ENCODE measurements at places on chromosomes 4 and X.

DNA sequence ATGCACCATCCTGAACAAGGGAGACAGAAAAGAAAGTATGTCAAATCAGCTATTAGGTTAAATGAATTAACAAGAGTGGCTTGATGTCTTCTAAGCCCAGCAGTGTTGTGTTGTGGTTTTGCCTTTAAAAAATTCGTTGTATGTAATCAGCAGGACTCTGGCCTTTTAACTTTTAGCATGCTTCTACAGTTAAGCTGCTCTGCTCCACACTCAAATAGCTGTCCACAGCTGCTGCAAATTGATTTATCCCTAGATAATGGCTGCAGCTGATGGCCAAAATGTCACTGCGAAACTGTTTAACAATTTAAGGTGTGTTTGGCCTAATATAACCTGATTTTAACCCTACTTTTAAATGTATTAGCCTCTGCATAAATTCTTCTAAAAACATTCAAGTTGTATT, 85.8 kb downstream of the CXXC4 start:
- no peak for DNase-seq
- no peaks in the 10 kb centered on the region for H3K4me1 ChIP-seq
- no peaks in the 10 kb centered on the region for H3K36me3 ChIP-seq
- no peak overlapping the region for H3K4me3 ChIP-seq

DNA sequence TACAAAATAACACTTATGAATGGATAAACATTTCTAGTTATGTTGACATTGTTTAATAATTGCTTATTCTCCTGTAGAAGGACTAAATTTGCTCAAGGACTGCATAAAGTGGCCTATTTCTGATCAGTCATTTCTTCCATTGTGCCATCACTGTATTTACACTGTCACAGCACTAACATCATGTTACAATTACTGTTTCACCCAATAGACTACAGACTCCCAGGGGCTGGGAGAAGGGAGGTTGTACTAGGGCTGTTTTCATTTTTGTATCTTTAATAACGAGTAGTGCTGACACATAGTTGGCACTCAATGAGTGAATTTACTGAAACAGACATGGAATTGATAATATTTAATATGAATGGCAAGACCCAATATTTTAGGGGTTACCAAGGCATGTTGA, 139.5 kb downstream of the SLC10A7 start:
- DNase-seq, result no peak
- no peaks in the 10 kb centered on the region for H3K27me3 ChIP-seq
- H3K4me1 ChIP-seq, result no peaks in the 10 kb centered on the region
- no peak overlapping the region for H3K4me3 ChIP-seq
- no peaks in the 10 kb centered on the region for H3K36me3 ChIP-seq

DNA sequence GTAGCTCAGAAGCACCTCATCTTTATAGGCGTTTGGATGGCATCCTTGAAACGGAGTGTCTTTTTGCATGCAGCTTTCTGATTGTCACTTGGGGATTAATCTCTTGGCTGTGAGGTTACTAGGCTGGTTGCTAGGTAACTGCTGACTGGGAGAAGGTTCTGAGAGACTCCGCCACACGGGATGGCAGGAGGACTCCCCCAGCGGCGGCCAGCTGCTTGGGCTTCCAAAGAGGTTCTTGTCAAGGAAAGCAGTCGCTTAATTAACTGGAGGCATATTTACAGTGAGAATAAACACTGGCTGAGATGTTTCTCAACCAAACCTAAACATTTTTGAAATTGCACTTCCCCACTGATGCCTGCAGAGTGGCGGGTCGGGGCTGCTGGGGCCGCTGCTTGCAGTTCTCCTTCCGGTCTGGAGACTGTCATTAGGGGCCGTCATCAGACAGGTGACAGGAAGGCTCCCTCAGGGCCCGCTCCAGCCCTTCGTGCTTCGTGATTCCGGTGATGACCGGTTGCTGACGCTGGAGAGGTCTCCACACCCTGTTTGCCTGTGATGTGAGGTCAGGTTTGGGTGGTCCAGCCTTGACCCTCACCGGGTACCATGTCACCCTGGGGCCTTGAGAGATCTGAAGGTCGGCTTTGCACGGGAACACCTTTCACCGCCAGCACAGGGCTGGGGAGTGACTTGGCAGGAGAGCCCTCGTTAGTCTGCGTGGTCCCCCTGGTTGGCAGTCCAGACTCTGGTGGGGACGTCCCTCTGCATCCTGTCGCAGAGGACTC, 9.1 kb downstream of the NSG1 start:
- H3K36me3 ChIP-seq, result no peaks in the 10 kb centered on the region
- no peaks in the 10 kb centered on the region for H3K27me3 ChIP-seq
- DNase-seq, result no peak
- no peaks in the 10 kb centered on the region for H3K4me1 ChIP-seq
- no peak overlapping the region for H3K27ac ChIP-seq
- H3K4me3 ChIP-seq, result no peak overlapping the region

GRCh38 chrX:10615931-10616774, 4.2 kb downstream of the MID1 start:
- H3K27me3 ChIP-seq, result no peaks in the 10 kb centered on the region
- no peak for DNase-seq
- peaks cover 24% of the 10 kb centered on the region for H3K4me1 ChIP-seq
- H3K36me3 ChIP-seq, result peaks cover 2% of the 10 kb centered on the region

- DNase-seq, result peak; percentile 50
- H3K27me3 ChIP-seq, result no peaks in the 10 kb centered on the region
- no peaks in the 10 kb centered on the region for H3K4me1 ChIP-seq
These were observed 35.0 kb downstream of the FBXW7 start for GRCh38 chr4:152500800-152501434.

DNA sequence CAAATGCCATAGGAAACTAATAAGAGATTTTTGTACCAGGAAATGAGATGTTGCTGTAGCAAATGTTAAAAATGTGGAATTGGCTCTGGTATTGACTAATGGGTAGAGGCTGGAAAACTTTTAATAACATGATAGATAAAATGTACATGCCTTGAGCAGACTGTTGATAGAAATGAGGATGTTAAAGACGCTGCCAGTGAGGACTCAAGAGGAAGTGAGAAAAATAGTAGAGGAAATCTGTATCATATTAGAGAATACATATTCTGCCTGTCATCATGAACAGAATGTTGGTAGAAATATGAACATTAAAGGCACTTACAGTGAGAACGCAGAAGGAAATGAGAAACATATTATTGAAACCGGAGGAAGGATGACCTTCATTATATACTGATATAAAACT, 577.2 kb upstream of the HTR2C start:
- no peaks in the 10 kb centered on the region for H3K36me3 ChIP-seq
- H3K4me3 ChIP-seq, result no peak overlapping the region
- DNase-seq, result no peak

Data from Panc1 (cell line).